ENCODE measurements at places on chromosomes 12 and 14.

- DNase-seq = peak; percentile 73
Observed at GRCh38 chr14:77562681-77563080, 53.8 kb downstream of the SPTLC2 start.

DNA sequence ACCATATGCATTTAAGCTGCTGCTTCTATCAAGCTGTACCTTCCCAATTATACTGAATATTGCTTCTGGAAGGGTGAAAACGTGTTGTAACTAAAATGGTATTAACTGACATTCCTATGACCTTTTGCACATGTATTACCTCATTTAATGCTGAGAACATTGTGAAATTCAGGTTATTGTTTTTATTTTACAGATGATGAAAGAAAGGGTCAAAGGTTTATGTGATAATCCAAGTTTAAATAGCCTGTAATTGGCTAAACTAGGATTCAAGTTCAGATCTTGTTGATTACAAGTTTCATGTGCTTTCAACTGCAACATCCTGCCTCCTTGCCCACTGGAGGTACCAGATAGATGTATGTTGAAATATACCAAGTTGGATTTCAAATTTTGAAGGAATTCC, 433.3 kb upstream of the PRICKLE1 start:
- DNase-seq = no peak

- no peak for DNase-seq
Observed at GRCh38 chr12:51901121-51901817, 6.0 kb upstream of the ACVRL1 start.

DNA sequence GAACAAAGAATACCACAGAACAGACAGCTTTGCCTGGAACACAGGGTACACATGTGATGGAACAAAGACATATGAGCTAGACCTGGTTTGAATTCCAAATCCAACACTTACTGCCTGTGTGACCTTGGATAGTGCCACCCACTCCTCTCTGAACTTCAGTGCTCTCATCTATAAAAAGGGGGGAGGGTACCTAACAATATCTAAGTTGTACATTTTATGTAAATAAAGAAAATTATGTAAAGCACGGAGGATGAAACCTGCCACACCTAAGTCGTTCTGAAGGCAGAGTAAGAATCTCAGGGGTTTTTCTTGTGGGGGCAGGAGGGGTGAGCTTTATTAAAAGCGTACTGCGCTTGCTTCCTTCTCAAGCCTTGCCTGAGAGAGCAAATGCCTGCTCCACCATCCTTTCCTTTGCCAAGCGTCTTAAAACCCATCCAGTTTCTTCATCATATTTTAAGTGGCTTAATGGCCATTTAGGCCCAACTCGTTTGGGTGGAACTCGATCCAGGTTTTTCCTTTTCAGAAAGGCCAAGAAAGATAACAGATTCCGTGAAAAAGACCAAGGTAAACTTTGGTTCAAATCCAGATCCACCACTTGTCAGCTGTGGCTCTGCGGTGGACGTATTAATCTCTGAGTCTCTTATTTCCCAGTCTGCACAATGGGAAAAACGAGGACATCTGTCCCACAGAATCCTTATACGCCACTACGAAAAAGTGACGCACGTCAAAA, 946 bp downstream of the DDX24 start:
- DNase-seq = no peak

DNA sequence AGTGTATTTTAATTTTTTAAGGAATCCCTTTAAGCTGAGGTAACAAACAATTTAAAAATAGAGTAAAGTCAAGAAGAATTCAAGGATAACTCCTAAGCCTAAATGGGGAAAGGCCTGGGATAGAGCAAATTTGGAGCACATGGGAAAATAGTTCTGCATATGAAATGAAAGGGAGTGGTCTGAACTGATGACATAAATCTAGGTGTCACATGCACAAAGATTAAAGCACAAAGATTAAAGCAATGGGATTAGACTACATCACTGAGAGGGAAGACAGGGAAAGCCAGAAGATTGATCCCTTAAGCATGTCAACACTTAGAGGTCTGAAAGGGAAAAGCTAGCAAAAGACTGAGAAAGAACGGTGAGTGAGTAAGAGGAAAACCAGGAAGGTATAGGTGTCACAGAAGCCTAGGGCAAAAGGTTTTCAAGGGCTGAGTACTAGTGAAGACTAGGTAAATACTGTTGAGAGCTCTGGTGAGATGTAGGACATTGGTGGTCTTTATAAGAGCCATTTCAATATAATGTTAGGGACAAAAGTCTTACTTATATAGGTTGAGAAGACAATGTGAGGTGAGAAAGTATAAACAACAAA, 59.6 kb downstream of the SEC23A start:
- no peak for DNase-seq

DNA sequence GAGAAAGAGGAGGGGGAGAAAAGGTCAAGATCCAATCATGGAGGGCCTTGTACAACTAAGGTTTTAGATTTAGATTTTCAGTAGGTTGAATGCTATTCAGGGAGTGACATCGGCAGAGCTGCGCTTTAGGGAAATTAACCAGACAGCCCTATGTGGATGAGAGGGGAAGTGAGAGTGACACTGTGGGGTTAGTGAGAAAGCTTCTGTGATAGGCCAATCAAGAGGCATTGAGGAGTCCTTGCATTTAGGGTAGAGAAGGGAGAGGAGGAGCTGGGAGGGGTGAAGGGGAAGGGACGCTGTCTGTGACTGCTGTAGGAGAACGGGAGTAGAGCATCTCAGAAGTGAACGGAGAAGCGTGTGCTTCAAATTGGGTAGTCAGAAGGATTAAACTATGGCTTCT, 3.4 kb downstream of the HSD17B6 start:
- no peak for DNase-seq

DNA sequence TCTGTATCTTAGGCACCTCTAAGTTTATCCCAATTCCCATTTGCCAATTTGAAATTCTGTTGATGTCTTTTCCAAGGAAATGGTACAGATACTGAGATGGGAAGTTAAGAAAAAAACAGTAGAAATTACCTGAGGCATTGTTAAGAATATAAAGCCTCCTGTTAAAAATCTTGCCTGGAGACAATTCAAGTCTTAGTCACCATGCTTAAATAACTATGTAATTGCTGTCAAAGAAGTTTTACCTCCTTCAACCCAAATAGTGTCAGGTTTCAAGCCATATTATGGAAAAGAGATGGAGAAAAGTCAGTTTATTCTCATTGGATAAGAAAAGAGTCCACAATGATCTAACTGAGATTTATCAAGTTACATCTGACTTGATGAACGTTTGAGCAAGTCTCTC, 974.7 kb downstream of the GALC start:
- no peak for DNase-seq

- no peak for DNase-seq
Observed at GRCh38 chr12:25875661-25876060, 82.8 kb upstream of the RASSF8 start.

DNA sequence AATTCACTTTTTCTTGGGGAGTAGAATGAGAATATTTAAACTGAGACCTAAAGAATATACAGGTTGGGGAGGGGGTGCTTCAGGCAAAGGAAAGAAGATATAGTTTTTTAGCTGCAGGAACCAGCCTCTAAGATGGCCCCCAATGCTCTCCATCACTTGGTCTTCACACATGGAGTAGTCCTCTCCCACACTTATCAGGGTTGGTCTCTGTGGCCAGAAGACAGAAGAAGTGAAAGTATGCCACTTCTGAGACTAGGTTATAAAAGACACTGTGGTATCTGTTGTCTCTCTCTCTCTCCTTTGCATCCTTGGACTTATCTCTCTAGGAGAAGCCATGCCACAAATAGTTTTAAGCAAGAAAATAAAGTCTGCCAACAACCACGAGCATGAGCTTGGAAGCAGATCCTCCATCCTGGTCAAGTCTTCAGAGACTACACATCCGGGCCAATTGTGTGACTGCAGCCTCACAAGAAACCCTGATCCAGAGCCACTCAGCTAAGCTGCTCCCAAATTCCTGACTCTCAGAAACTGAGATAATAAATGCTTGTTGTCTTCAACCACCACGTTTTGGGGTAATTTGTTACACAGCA, 18.0 kb downstream of the PUS7L start:
- DNase-seq = no peak

GRCh38 chr12:68835333-68835908, 27.4 kb downstream of the MDM2 start:
- DNase-seq = no peak

- DNase-seq = no peak
Observed at GRCh38 chr14:74290415-74290814, 12.3 kb downstream of the ABCD4 start.

- no peak for DNase-seq
Observed at GRCh38 chr12:100295764-100296555, 29.0 kb downstream of the SCYL2 start.

DNA sequence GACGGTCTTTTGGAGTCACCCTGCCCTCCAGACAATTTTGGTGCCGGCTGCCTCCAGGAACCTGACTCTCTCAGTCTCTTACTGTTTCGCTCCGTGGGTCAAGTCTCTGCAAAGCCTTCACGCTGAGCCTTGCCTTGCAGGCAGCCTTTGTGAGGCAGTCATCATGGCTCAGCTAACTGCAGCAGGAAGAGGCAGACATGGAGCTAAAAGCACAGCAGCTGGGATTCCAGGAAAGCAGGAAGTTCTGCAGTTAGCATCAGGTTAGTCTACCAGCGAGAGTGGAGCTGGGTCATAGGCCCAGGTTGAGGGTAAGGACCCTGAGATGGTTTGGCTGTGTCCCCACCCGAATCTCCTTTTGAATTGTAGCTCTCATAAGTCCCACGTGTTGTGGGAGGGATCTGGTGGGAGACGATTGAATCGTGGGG, 305.4 kb downstream of the PCNX1 start:
- DNase-seq = no peak

DNA sequence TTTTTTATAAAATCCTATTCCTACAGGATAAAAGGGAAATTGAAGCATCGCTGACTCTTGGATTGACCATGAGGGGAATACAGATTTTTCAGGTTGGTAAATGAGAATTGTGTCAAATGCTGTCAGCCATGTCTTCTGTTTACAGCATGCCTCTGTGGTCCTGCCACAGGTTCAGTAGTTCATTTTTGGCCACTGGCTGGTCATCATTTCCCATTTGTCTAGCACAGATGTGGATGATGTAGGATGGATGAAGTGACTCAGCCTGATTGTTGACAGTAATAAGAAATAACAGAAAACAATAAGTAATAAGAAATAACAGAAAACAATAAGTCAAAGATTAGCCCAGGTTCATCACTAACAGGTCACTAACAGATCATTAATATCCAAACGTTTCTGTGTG, 59.8 kb downstream of the FRMD6 start:
- no peak for DNase-seq

GRCh38 chr12:113569806-113570205, 98.1 kb upstream of the LHX5 start:
- no peak for DNase-seq

DNA sequence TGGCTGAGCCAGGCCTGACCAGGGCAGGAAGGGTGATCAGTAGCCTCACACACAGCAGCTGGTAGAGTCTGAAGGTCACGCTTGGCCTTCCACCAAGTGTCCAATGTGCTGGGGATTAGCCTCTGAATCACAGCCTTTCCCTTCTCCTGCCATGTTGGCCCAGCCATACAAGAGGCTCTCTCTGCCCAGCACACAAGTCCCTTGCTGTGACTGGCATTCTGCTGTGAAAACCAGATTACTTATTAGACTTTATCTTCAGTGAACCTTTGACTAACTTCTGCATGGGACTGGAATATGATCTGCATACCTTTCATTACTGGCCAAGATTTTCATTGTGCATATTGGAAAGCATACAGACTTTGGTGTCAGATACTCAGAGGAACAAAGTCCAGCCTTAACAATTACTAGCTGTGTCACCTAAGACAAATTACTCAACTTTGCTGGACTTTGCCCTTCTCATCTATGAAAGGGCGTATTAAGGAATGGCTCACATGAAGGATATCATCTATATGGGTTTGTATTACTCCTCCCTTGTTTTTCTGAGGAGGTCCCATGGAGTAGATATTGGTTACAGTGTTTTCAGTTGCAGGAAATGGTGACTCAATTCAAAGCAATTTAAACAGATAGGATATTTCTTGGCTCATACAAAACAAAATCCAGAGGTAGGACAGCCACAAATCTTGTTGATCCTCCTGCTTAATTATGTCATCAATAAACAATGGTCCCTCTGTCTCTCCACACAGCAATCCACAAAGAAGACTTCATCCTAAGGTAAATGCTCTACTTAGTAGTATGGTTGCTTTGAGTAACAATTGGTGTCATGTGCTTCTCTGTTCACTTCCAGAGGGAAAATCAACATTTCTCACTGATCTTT, 99.6 kb downstream of the DYRK2 start:
- DNase-seq = no peak

DNA sequence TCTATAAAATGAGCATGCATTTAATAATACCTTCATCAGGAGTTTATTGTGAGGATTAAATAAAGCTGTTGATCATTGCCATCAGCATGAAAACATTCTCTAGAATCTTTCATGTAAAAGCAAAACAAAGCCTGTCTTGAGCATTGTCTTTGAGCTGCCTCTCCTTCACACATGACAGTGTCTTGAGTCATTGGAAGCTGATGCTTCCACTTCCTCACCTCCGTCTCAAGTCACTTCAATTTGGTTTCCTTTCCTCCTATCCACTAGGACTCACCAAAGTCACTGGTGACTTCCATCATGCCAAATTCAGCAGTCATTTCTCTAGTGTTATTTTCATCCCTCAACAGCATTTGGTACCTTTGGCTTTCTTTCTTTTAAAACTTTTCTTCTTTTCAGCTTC, 31.6 kb upstream of the MYBPC1 start:
- no peak for DNase-seq

DNA sequence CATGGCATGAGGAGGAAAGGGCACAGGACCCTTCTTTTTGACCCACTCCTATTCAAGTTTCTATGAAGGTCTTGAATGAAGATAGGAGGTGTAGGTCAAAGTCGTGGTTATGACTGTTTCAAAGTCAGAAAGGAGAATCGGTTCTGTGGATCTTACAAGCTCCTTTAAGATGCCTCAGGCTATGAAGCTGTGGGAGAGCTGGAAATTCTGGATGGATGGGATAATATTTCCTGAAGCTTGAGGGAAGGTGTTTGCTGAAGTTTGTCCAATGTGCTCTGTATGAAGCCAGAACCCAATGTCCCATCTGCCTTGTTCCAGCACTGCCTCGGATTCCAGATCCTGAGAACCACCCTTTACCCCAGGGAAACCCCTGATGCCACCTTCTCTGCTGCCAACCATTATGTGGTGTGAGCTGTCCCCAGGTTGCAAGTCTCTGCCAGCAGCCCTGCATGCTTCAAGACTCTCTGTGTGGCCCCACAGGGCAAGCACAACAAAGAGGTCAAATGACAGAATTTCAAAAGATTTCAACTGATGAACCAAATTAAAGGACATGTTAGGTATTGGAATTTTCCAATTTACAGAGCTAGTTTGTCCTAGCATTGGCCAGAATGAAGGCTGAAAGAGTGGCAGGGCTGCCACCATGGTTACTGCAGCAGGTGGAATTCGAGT, 472.0 kb downstream of the RGS6 start:
- no peak for DNase-seq

GRCh38 chr14:22226381-22226780, 362.6 kb downstream of the DAD1 start:
- no peak for DNase-seq

DNA sequence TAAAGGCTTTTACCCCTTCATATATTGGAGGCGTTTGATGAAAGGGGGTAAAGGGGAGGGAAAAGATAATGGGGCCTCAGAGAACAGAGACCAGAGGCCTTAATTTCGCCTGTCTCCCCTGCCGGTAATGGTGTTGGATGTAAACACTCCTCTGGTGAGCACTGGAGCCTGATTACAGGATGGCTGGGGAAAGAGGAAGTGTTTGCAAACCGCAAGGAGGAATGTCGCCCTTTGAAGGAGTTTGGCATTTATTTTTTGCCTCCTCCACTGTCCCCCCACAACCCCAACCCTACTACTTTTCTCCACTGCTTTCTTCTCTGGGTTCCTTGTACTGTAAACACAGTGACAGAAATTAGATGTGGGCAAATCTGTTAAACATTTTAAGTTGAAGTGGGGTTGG, 211.9 kb upstream of the TBX3 start:
- DNase-seq = no peak

All from smooth muscle cell of the brain vasculature (primary cell).